ENCODE measurements at places on chromosomes 11 and 22.

DNA sequence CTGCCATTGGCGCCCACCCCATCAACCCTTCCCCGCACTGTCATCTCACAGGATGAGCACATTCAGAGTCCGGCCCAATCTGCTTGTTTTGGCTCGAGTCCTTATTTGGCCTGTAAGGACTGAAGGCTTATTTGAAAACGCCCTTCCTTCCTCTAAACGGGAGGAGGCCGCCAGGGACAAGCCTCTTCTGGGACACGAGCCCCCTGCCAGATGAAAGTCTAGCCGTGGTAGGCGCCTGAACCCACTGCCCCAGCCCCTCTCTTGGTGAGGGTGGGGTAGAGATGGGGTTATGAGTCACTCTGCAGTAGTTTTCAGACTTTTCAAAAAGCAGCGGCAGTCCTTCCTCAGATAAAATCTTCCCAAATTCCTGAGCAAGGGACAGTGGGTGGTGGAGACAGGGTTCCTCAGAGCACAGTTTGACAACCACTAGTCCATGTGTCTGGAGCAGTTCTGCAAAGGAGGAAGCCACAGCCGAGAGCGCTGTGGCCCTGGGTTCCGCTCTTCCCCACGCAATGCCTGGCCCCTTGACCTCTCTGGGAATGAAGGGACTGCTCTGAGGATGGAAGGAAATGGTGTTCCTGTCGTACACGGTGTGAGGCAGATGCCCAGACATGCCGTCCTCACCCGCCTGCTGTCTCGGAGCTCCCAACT, 57.0 kb downstream of the MYH9 start:
- no peak for DNase-seq

DNA sequence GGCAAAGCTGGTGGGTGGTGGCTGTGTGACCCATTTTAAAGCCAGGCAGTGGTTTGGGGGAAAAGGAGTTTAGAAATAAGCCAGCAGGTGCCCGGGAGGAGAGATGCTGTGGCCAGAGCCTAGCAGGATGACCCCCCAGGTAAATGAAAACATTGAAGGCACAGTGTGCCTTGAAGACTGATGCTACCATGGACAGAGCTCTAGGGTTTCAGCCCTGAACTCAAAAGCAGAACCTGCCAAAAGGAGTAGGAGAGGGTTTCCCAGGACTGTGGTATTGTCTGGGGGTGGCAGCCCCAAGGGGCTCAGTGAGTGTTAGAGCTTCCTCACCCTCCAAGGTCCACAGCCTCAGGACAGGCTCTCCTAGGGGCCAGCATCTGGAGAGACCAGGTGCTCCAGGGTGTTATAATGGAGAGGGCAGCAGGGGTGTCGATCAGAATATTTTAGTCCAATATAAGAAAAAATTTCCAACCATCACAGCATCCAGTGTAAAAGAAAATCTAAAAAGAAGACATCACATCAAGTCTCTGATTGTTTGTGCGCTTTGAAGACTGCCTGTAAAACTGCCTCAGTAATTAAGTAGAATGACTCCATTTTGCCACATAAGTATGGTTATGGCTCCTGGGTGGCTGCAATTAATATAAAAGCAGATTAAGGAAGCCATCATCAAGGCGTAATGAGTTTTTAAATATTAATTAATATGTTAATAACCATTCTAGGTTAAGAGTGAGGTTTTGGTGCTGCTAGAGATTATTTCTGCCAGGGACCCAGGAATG, 88.6 kb upstream of the LMO1 start:
- DNase-seq = no peak

DNA sequence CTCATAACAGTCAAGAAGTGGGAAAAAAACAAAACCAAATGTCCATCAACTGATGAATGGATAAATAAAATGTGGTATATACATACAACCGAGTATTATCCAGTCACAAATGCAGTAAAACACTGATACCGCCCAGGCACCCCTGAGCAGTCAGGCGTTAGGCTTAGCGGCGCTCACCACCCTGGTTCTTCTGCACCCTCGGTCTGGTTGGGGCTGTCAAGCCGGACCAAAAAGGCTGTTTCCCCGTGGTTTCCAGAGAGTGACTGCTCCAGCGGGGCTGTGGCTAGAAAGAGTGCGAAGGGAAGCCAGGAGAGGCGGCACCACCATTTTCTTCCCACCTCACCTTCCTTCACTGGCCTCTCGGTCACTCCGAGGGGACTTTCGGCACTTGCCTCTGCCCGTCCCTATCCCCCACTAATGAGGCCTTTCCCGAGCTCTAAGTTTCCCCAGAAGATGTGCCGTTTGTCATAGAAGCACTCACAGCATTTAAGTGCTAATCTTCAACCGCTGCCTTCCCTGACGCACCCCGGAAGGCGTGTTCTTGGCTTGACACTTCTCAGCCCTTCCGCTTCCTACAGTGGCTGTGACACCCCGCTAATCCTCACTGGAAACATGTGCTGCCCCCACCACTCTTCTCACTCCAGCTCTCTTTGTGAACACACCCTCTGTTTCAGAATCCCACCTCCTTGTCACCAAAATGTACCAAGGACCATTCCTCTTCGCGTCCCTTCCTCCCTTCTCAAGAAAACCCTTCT, 42.4 kb downstream of the FCHSD2 start:
- DNase-seq = no peak

DNA sequence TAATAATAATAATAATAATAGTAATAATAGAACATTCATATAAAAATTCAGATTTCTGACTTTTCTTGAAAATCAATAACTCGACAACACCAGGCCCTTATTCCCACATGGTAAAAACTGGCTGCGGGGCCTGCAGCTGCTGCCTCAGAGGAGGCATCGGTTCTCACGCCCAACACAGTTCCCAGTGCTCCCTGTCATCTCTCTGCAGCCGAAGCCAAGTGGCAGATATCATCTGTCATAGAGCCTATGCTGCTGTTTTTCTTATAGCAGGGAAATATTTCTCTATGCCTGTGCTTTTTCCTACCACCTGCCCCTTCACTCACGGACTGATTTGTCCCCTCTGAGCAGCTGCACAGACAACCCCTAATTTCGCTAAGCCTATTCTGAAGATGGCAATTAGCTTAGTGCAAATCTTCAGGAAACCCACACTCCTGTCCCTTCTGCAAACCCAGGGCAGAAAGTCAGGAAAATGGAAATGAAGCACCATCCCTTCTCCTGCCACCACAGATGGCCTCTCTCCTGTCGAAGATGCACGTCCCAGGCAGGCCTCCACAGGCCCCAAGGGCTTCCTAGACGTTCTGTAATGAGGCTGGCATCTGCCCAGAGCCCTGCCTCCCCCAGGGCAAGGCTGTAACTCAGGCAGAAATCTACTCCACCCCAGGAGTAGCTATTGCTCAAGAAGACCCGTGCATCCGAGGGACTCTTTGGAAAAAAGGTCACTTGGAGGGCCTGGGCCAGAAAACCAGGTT, 66.7 kb downstream of the SYN3 start:
- no peak for DNase-seq

GRCh38 chr11:120331301-120331996, 4.8 kb upstream of the ARHGEF12 start:
- no peak for DNase-seq

- peak; percentile 42 for DNase-seq
These were observed 20.4 kb downstream of the CCDC81 start for GRCh38 chr11:86395061-86395551.

- DNase-seq = no peak
These were observed 25.5 kb downstream of the IL18BP start for GRCh38 chr11:72024069-72024754.

Measured in K562 (cell line).